Tongue (tissue), 3 donors: ENCODE measurements at places on chromosomes 6 and 20. TPM values are rescaled to one million over a fixed set of nuclear protein-coding genes. Genes with fewer than 3 reads are reported as not detected.

GPR63 gene
- 2.4 TPM for total RNA-seq

OR10C1 gene
- not detected for total RNA-seq

SLC17A9 gene
- 2.3 TPM for total RNA-seq

HLA-G gene
- total RNA-seq, result not detected

RBBP8NL gene
- 1.0 TPM for total RNA-seq

DNA sequence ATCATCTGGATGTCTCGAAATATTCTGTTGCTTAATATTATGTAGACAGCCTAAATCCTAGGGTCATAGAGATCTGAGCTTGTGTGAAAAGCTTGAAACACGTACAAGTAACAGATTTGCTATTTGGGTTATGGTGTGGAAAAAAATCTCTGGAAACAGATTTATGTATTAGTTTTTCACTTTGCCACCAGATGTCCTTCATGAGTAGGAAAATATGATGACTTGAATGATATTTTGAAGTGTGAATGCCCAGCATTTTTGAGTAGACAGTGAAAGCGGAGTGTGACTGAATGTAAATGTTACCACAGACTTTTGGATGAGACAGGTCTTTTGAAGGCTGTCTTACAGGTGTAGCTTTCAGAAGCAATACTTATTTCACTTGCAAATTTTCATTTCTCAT, 4.2 kb upstream of the BMP6 start:
- peak; percentile 65 for DNase-seq

DNA sequence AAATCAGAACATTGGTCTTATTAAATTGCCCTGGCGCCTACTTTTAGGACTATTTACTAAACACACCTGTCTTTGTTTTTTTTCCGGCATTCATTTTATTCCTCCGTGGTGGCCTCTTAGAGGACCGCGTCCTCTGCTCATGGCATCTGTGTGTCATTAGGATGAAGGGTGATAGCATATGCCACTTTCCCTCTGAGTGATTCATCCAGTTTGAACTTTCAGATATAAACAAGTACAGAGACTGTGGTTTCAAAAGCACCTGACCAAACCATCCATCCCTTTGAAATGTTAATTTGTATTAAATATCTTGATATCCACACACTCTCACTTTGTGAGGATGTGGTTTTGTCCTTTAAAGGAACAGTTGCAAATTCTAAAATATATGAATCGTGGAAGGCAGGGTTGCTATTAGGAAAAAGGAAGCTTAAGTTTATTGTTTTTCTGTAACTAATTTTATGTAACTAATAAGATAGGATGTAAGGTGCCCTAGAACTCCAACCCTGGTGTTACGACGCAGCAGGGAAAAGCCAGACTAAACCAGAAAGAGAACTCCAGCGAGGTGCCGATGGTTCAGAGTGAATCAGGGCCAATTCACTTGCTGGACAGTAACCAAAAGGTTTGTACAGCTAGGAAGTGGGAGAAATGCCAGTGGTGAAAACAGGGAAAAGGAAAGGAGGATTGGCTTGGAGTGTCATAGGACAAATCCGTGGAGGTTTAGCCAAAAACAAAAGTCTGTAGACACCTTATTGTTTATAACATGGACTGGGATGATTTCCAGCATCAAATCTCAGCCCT, 98.7 kb downstream of the SHLD1 start:
- DNase-seq, result no peak

DNA sequence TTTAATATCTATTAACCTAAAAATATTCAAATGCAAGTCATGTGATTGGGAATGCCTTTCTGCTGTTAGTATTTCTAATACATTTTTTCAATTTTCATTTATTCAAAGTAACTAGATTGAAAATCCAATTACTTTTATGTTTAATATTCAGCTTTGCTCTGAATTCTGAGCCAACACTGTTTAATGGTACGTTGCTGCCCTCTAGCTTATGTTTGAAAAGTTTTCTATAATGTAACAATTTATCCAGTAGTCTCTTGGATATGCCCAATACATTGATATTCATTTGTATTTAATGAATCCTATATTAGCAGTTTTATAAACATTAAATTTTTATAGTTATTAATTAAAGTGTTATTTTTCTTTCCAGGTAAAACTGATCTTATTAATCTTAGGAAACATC, 47.4 kb downstream of the LGSN start:
- peak; percentile 58 for DNase-seq

DNA sequence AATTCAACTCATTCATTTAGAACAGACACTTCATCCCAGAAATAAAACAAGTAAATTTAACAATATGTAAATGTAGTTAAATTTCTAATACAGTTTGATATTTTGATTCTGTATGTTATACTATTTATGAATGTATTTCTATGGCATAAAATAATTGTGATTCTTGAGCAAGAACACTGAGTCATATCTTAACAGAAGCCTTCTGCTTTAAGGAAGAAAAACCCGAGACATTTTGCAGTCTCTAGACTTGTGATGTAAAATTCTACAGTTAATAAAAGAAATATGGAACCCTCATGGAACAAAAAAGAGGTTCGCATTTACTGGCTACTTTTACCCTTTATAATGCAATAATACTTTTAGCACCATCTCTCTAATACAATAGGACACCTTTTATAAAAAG, 47.9 kb upstream of the SCML4 start:
- DNase-seq, result no peak

DNA sequence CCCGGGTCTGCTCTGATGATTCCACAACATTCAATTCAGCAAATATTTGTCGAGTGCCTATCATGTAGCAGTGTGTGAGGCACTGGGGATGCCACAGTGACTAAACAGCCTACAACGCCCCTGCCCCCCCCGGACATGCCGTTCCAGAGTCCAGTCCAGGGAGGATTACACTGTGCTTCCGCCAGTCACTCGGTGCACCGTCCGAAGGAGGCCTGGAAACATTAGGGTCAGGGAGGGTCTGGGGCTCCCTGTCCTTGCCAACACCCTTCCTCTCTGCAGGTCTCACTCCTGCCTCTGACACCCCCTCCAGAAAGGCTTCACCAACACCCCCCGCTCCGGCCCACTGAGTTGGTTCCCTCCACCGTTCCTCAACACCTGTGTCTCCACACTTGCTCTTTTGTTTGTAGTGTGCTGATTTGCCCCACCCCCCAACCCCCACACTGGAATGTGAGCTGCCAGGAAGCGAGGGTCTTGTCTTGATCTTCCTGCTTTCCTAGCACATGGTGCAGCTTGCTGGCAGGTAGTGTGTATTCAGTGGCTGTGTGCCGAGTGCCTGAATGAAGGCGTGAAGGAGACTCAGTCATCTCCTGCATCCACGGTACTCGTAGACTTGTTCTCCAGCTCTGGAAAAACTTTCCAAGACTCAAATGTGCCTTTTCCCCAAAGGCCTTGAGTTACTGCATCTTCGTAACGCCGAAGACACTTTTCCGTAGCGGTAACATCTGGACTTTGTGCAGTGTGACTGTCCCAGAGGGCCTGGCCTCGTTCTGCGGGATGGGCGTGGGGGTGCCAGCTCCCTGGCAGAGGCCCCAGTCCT, 150.4 kb downstream of the ZDHHC14 start:
- DNase-seq, result peak; percentile 46

DNA sequence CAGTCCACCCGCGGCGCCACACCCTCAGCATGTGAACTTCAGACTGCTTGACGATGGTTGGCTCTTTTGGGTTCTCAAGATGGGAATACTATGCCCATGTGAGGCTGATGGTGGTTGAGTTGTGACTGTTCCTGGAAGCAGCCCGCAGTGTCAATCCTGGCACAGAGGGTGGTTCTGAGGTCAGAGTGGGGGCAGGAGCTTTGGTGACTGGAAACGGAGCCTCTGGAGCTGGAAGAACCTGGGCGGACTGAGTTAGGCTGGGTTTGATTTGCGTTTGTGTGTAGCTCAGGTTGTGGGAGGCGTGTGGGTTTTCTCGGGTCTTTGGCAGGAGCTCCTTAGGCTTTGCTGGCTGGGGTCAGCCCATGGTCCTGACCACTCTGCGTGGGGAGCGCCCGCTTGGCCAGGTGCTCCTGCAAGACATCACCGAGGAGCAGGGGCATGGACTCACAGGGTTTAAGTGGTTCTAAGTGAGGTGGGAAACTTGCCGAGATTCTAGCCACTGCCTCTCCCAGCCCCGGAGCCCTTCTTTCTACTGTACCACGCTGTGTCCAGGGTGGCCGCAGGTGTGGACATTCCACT, 37.3 kb upstream of the SLC22A1 start:
- no peak for DNase-seq

DNA sequence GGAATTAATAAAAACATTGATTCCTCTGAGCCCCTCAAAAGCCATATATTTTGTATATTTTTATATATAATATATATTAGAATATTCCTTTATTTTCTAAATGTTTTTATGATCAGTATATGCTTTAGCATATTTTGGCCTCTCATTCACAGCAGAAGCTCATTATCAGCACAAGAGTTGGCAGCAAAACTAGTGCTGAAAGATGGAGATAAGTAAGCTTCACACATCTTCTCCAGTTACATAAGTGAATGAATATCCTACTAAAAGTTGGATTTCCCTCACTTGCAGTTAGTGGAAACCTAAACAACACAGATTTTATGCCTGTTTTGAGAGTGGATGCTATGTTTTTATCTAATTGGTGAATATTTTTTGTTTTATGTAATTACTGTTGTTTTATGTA, 1303.8 kb upstream of the ADGRB3 start:
- DNase-seq, result peak; percentile 3

GRCh38 chr6:160412993-160413392, 64.8 kb downstream of the SLC22A3 start:
- no peak for DNase-seq

- DNase-seq, result no peak
Observed at GRCh38 chr6:29827579-29828470, at the start of gene HLA-G. TSS of gene HLA-G (plus strand) at chr6:29827825. CDS start at chr6:29827845, 20 bp downstream.

DNA sequence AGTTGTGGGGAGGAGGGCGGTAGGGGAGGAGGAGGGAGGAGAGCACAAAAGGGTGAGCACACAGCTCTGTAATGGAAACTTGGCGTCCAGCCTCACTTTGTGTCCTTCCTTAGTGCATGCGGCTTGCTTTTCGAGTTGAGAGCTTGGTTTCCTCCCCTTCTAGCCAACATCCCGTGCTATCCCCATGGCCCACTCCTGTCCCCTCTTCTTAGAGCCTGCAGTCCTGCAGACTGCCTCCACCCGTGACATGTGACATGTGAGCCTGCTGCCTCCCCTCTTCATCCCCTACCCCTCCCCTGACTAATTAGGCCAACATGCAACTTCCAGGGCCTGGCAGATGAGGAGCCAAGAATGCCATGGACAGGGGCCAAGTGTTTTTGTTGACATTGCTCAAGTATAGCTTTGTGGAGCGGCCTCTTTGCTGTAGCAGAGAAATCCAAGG, 63.2 kb downstream of the SLC24A3 start:
- DNase-seq, result peak; percentile 94

GRCh38 chr6:115753446-115753845, 307.2 kb downstream of the FRK start:
- DNase-seq, result no peak

DNA sequence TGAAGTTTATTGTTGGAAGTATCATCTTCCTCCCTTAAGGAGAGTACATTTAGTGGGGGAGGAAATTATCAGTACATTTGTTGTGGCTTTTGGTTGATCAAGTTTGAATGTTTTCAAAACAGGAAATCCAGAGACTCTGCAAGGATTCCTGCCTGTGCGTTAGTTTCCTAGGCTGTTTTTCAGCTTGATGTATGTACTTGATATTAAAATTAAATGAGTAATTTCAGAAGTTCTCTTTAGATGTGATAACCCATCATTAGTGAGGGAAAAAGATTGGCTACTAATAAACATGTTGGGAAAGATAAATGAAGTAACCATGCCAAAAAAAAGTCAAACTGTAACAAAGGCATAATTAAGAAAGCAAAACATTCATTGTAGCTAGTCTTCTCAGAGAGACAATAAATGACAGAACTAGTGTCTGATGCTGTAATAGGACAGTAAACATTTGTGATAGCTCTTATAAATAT, 88.0 kb upstream of the TULP1 start:
- DNase-seq, result no peak

DNA sequence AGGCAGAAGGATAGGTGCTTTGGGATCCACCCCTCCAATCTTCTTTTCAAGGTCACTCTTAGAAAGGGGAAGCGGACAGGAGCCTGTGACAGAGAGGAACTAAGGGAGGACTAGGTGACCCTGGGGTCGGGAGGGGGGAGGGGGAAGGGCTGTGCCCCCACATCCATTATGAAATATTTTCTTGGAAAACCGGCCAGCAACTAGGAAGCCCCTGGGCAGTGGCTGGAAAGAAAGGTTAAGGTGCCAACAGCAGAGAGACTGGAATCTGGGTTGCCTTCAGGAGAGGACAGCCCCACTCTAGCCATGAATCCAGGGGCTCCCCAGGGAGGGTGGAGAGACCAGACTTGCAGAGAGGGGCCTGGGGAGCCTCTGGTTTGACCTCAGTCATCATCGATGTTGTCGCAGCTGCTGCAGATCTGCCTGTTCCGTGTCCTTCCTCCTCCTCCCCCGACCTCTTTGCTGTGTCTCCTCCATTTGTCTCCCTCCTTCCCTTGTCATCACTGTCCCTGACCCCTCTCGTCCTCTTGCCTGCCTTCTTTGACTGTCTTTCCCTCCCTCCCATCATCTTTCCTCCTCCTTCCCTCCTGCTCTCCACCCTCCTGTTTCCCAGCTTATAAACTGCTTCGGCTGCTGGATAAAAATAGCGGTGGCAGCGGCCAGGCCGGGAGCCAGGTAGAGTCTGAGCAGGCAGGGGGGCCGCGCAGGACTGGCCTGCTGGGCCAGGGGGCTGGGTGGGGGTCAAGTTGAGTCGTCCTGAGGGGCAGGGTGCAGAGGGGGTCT, 3.2 kb downstream of the SLC29A1 start:
- DNase-seq, result peak; percentile 51

DNA sequence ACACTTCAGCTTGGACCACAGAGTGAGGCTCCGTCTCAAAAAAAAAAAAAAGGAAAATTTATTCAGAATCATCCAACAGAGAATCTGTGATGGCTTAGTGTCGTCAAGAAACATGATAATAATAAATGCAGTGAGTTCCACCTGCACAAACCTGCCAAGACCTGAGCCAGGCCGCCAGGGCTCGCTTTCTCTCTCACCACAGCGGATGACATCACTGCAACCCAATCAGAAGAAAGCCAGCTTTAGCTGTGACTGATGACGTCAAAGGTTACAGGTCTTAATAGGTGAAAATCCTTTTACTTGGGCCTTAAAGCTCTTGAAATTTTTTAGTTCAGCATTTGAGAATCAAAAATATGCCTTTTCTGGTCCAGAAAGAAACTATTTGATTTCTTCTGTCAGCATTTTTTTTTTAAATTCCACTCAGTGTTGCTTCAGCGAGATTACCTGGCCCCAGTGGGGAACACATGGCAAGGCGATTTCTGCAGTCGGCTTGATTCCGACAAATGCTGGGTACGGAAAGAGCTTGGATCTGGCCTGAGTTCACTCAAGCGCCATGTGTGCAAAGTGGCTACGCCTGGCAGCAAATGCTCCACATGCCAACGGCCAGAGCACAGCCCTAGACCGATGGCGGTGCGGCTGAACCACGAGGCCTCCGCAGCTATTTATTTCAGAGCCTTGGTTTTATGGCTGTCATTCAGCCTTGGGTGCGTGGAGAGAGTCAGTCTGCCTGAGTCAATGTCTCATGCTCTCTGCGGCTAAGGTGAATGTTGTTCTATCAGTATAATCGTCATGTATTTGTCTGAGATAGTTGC, 105.7 kb upstream of the QKI start:
- no peak for DNase-seq

- no peak for DNase-seq
Observed at GRCh38 chr20:48102076-48102787, 317.0 kb upstream of the SULF2 start.
